ENCODE measurements at places on chromosomes 7 and 10.
A peak's percentile ranks its signal among the peaks of the same experiment; 100 is the strongest.

DNA sequence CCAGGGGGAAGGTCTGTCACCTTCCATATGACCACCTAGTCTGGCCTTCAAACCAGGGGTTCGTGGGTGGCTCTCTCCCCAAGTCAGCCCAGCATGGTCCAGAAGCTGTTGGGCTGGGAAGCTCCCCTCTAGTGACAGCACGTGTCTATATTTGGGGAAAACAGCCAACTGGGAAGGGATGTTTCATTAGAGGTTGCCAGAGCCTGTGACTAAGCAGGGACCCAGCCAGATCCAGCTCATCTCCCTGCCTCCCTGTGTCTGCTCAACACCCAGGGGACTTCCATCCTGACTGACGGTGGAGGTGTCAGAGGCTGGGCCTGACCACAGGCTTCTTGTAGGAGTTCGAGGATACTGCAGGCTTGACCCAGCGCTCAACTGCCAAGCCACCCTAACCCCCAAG is 10.5 kb downstream of the STYXL1 start:
- DNase-seq, result no peak

DNA sequence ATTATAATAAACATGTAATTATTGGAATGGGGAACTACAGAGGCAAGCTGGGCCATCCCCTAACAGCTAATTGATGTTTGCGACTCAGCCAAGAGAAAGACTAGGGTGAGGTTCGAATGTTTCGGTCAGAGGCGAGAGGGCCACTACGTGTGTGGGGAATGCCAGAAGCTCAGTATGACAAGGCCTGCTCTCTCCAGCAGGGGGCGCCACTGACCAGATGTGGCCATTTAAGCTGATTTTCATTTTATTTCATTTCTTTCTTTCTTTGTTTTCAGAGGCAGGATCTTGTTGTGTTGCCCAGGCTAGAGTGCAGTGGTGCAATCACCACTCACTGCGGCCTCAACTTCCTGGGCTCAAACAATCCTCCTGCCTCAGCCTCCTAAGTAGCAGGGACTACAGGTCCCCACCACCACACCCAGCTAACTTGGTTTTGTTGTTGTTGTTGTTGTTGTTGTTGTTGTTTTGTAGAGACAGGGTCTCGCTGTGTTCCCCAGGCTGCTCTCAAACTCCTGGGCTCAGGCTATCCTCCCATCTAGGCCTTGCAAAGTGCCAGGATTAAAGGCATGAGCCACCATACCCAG is 38.1 kb downstream of the TMEM130 start:
- no peak for DNase-seq

GRCh38 chr7:89183712-89184111 is 388.2 kb upstream of the TEX47 start:
- no peak for DNase-seq

DNA sequence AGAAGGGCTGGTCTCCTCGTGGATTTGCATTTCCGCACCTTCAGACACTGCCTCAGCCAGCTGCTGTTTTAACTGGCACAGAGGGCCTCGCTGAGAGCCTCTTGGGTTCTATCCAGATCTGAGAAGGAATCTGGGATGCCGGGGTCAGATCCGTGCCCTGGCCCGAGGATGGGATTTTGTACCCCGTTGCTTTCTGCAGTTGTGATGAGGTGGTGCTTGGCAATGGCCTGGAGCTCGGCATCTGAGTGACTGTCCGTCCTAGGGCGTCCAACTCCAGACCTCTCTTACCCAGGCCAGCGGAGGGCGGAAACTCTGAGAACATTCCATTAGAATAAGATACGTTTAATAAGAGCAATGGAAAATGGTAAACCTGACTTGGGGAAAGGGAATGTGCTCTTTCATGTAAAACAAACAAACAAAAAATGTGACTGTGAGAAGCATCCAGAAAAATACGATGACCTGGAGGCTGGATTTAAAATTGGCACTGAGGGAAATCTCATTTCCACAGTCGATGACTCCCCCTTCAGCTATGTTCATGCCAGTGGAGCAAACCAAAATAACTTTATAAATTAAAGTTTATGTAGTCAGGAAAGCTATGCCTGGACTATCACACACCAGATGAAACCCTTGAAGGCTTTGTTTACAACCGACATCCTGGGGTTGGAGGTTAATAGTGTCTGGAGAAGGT is 39.6 kb downstream of the GRK5 start:
- DNase-seq, result no peak

DNA sequence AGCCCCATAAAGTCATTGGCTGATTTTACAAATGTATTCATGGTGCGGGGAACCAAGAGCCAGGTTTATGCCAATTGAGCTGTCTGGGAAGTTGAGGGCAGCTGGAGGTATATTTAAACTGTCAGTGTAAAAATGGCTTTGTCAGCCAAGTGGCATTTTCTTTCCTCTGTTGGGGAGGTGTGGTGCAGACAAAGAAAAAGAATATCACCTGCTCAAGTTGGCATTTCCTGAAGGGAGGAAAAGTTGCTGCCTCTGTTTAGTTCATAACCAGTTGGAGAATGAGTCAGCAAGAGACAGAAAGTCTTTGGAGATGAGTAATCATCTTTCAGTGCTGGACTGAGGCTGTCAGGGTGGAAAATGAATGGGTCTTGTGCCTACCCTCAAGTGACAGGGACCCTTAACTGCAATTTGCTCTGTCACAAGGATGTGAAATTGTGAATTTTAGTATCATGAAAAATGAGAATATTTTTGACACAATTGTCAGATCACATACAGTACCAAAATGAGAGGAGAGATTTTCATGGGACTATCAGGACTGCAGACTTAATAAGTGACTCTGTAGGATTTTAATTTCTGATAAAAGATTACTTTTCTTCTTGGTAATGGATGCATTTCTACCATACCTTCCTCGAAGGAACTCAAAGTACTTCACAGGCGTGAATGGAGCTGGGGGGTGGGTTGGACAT is 137.3 kb downstream of the ANLN start:
- peak; percentile 18 for DNase-seq

- DNase-seq, result no peak
These were observed 6.5 kb downstream of the CHAT start for GRCh38 chr10:49620286-49620810.

GRCh38 chr10:104350127-104350635 is 3.5 kb upstream of the CFAP58 start:
- DNase-seq, result no peak

DNA sequence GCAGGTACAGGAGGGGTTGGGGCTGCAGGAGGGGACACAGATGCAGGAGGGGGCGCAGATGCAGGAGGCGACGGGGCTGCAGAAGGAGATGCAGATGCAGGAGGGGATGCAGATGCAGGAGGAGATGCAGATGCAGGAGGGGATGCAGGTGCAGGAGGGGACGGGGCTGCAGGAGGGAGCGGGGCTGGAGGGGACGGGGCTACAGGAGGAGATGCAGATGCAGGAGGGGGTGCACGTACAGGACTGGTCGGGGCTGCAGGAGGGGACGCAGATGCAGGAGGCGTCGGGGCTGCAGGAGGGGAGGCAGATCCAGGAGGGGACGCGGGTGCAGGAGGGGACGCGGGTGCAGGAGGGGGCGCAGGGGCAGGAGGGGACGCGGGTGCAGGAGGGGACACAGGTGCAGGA is 66.5 kb downstream of the VWA2 start:
- DNase-seq, result no peak

- peak; percentile 44 for DNase-seq
These were observed 125.7 kb upstream of the ZNF438 start for GRCh38 chr10:31157123-31158010.

DNA sequence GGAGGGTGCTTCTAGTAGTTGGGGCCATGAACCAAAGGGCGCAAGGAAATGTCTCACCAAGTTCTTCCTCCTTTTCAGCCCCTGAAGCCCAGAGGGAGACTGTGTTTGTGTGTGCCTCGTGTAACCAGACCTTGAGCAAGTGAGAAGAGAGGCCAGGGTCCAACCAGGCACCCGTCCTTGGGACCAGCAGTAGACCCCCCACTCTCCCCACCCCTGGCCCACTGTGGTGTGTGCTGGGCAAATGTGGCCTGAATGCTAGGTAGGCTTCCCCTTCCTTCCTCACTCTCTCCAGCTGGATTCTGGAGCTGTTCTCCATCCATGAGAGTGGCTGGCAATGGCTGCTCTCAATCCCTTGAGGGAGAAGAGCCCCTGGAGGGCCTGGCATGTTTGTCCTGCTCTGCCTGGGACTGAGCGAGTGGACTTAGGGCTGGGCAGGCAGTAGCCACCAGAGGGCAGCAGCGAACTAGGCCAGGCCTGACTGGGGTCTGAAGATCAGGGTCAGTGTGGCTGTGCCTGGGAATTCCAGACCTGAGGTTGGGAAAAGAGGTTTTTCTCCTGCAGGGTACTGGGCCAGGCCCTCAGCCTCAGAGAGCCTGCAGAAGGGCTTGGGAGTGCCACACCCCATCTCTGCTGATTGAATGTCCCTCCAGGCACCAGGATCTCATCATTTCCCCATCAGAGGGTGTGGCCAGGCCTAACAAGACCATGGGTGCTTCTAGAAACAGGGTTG is 12.5 kb downstream of the SFRP5 start:
- DNase-seq, result no peak

GRCh38 chr7:132750096-132750495 is 173.8 kb upstream of the PLXNA4 start:
- DNase-seq, result no peak

DNA sequence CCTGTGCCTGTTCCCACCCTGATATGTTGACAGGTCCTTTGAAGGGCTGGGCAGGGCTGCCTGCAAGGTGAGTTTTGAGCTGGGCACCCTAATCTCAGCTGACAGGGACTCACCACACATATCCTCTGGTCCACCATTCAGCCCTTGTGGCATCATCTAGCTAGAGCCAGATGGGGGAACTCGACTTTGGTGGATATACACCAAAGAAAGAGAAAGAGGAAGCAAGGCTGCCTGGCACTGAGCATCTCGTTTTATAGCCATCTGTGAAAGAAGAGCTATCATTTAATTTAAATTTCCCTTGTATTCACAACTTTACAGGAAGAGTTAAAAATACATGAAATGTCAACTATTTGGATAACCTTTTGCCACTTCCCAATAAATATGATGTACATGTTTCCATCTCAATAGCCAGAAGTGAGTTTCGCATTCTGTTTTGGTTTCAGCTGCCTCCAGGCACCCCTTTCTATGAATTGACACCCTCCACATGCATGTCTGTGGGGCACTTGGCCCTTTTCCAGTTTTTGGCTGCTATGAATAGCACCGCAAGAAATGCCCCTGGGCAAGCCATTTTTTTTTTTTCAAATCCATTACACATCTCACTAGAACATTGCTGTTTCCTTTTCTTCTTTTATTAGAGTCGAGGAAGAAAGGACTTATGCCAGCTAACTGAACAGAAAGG is 22.9 kb upstream of the GRB10 start:
- DNase-seq, result peak; percentile 51

GRCh38 chr7:147298611-147299043 is 1182.0 kb downstream of the CNTNAP2 start:
- DNase-seq, result peak; percentile 78

DNA sequence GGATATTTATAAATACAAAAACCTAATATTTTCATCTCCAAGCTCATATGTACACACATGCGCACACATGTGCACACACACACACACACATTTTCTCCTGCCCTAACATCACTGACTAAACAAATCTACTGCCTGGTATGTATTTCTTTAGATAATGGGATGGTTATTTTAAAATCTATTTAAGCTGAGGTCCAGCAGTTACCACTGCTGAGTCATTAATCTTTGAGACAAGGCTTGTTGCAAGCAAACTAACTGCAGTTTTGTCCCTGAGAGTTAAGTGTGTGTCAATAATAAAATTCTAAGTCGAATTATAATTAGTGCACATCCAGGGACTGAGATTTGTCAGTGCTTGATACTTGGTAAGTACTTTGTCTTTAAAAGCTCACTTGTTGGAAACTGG is 135.1 kb downstream of the VPS50 start:
- DNase-seq, result no peak

DNA sequence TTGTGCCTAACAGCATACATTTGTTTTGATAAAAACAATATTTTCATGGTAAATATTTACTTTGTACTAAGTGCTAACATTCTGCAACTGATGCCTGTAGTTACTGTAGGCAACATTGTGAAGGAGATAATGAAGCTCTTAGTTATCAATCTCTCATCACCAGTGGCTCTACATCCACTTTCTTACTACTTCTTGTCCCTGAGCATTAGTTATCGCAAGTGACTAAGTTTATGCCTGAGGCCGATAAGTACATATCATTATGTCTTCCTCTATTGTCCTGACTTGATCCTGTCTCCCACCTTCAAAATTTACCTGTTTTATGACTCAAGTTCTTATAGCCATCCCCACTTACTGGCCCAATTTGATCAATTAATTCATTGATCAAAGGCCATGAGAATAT is 63.6 kb downstream of the MACC1 start:
- DNase-seq, result no peak

DNA sequence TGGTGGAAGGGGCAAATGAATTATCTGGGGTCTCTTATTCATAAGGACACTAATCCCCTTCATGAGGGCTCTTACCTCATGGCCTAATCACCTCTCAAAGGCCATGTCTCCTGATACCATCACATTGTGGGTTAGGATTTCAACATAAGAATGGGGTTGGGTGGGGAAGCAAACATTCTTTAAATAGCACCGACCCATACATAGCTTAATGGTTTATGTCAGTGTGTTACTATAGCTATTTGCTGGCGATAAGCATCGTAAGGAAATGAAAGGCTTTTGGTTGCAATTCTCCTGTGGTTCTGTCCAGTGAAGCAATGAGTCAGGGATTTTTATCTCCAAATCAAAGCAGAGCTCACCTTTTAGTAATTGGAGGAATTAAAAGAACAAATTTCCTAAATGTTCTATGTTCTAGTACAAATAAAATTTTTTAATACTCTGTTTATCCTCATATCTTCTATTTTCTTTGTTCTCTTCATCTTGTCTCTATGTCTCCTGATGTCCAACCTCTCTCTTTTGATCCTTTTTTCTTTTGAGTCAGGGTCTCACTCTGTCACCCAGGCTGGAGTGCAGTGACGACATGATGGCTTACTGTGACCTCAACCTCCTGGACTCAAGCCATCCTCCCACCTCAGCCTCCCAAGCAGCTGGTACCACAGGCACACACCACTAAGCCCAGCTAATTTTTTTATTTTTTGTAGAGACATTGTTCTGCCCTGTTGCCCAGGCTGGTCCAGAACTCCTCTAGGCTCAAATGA is 57.0 kb upstream of the GLCCI1 start:
- no peak for DNase-seq

DNA sequence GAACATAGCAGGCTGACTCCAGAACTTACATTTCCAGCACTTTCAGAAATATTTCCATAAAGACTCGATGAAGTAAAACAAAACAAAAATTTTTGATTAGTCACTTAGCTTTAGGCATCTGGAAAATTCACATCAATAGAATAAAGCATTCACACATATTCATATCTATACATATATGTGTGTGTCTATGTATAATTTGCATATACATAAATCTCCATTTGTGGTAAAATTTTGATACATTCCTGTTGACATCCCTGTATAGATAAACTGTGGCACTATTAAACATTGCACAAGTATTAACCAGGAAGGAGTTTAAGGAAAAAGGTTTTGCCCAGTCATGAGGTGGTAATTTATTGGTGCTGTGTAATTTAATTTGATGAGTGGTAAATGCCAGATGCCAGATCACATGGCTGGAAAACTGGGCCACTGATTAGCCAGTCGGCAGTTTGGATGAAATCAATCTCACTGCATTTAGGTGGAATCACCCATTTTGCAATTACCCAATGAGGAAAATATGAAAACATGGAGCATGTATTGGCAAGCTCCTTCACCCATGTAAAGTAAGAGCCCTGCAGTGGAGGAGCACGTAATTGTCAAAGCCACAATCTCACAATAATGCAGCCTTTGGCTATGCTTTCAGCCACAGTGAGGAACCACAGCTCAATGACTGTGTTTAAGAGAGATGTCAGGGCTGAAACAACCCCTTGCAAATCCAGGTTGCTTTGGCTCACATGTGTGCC is 294.6 kb downstream of the RNLS start:
- no peak for DNase-seq

GRCh38 chr7:53658951-53659350 is 623.5 kb downstream of the POM121L12 start:
- no peak for DNase-seq

Data from NCI-H1105 (cell line).